ENCODE measurements at places on chromosomes 4 and X.
A peak's percentile ranks its signal among the peaks of the same experiment; 100 is the strongest.

DNA sequence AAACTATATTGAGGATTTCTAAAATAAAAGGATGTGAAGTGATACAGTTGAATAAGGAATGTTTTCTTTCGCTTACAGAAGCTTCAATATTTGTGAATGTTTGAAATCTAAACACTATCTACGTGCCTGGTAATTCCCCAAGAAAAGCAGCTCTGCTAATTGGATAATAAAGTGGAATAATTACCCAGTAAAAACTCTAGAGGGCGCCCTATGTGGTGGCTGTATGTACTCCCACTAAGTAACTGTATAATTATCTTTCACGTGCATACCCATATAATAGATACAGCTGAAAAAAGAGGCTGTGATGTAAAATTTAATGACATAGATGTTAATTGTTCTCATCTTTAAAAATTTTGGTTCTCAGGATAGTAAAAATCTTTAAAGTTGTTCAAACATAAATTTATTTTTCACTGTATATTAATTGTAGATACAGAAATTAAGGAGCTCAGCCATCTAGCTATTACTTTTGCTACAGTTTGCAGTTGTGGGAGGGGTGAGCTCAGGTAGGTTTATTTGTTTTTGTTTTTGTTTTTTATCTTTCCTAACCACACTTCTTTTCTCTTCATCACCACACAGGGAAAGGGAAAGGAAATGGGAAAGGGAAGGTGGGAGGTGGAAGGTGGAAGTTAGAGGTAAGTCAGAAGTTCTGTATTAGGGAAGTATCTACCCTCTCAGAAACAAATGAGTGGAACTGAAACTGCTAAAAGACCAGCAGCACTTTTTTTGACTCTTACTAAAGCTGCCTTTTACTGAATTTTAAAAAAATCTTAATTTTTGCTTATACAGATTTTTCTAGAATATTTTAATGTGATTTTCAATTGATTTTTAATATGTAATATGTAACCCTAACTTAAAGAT is 151.7 kb upstream of the RPS6KA6 start:
- peak; percentile 34 for DNase-seq

DNA sequence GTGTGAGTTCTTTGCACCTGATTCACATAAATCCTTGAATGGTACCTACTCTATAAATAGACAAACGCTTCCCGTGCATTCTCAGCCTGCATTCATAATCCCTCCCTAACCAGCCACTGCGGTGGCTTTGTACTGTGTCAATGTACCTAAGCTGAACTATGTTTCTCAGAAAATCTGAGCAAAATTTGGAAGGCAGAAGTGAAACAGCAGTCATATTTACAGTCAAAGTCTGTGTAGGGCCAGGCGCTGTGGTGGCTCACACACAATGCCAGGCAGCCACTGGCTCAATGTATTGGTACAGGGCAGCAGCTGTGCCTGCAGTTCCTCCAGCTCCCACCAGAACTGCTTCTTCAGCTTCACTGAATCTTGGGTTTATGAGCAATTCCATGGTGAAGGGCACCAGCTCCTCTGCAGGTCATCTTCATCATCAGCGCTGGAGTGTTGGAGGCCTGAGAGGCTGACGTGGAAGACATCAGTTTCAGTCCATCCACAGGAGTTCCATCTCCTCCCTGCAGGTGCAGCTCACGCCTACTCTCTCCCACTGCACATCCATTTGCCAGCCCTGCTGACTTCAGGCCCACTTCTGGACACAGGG is 32.3 kb upstream of the IRF2 start:
- DNase-seq: peak; percentile 87

DNA sequence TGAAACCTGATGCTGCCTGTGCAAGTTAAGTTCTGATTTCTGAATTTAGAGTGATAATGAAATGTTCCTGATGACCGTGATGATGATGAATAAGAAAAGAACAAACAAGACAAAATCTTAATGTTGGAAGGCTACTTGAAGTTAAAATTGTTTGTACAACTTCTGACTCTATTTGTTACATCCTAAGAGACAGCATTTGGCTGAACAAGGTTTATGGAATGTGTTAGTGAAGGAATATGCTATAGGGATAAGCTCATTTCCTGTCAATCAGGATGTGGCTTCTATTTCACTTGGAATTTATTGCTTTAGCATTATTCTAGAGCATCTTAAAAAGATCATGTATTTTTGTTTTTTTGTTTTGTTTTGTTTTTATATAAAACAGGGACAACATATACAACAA is 267.5 kb downstream of the FAT4 start:
- no peak for DNase-seq

DNA sequence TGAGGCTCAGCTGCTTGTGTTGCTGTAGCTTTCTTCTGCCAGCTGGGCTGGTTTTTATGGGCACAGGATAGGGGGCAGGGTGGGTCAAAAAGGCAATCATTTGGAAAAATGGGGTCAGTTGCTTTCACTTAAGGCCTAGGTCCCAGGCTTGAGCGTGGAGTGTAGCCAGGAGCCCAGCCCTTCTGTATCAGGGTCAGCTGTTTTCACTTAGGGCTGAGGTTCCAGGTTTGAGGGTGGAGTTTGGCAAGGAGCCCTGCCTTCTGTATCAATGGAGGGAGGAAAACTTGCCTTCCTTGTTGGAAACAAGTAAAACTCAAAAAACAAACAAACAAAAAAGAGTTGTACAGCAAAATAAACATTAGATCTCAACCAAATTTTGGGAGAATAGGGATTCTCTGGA is 37.0 kb upstream of the UGT8 start:
- no peak for DNase-seq
